ENCODE measurements at places on chromosomes 2 and 18. TPM values are rescaled to one million over a fixed set of nuclear protein-coding genes. Genes with fewer than 3 reads are reported as not detected.

- no peaks in the 10 kb centered on the region for H3K27me3 ChIP-seq
- H3K27ac ChIP-seq = no peak overlapping the region
- H3K4me3 ChIP-seq = no peak overlapping the region
- no peaks in the 10 kb centered on the region for H3K36me3 ChIP-seq
These were observed 82.2 kb downstream of the ASAP2 start for GRCh38 chr2:9288681-9289338.

The KIF1A gene
- 61.3 TPM for total RNA-seq

- H3K27ac ChIP-seq = no peak overlapping the region
- no peak overlapping the region for H3K4me3 ChIP-seq
- no peaks in the 10 kb centered on the region for H3K27me3 ChIP-seq
- H3K36me3 ChIP-seq = no peaks in the 10 kb centered on the region
- H3K4me1 ChIP-seq = no peaks in the 10 kb centered on the region
- DNase-seq = peak; percentile 50
These were observed 128.7 kb downstream of the CTIF start for GRCh38 chr18:48667276-48668254.

DNA sequence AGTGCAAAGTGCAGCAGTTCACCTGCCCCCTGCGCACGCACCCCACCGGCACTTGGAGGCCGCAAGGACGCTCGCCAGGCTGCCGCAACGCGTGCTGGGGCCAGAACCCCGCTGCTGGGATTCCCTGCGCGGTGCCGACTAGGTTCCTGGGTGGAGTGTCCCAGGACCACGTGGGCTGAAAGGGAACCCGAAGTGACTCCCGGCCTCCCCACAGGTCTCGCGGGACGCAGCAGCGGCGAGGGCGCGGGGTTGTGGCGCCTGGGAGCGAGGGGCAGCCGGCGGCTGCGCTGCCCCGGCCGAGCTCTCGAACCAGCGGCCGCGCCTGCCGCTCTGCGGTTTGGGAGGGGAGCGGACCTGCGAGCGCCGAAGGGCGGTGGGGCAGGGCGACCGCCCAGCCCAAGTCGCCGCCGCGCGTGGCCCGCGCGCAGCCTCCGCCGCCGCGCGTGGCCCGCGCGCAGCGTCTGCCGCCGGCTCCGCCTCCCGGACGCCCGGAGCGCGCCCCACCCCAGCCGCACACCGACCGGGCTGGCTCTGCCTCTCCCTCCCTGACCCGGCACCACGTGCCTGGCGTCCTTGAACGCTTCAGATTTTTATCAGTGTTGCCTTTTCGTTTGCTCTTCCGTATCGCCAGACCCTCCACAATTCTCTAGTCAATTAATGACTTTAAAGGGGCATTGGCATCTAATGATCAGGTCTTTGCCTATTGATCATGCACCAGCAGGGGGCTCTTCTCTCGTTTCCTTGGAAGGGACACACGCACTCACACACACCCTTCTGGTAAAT lies at the start of gene FTCDNL1:
FTCDNL1 (minus strand) TSS at position 475 of the 783 bp plus-strand sequence. CDS start 2,230 bp downstream, outside the sequence.
- no peaks in the 10 kb centered on the region for H3K36me3 ChIP-seq
- peak within 1 kb of the TSS; percentile 75 for H3K4me3 ChIP-seq
- H3K4me1 ChIP-seq = no peaks in the 10 kb centered on the region
- peak; percentile 72 for DNase-seq
- no peaks in the 10 kb centered on the region for H3K27me3 ChIP-seq
- H3K27ac ChIP-seq = peak within 1 kb of the TSS; percentile 60

GRCh38 chr2:10932345-10933151 lies 20.8 kb downstream of the KCNF1 start:
- H3K27me3 ChIP-seq = no peaks in the 10 kb centered on the region
- no peak overlapping the region for H3K4me3 ChIP-seq

DNA sequence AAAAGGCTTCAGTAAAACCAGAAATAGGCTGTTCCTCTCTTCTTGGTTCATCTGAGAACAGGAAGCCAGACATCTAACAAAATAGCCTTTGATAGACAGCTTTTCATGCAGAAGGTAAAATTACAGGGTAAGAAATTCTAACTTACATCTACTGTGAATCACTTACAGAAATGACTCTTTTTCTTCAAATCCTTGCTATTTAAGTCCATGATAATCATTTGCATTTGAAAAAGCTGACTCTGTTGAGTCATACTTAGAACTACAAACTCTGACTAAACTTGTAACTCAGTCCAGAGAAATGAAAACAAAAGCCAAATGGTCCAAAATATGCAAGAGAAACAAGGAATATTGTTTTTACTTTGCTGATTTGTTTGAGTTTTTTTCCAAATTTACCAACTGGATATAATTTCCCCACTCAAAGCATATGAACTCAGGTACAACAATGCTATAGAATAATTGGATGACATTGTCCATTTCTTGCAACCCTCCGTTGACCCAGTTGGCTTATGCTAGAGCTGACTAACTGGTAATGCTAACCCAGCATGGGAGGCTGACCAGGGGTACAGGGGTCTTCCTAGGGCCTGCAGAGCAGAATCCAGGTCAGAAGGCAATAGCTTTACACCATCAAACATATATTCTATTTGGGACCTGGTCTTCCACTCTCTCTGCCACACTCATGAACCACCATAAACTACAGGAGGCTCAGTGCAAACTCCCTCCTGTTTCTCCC lies 18.8 kb upstream of the MREG start:
- H3K36me3 ChIP-seq = no peaks in the 10 kb centered on the region
- H3K27ac ChIP-seq = no peak overlapping the region
- no peaks in the 10 kb centered on the region for H3K27me3 ChIP-seq

The RAD51AP2 gene
- 0.05 TPM for total RNA-seq

The MYO3B gene
- total RNA-seq = 0.40 TPM

DNA sequence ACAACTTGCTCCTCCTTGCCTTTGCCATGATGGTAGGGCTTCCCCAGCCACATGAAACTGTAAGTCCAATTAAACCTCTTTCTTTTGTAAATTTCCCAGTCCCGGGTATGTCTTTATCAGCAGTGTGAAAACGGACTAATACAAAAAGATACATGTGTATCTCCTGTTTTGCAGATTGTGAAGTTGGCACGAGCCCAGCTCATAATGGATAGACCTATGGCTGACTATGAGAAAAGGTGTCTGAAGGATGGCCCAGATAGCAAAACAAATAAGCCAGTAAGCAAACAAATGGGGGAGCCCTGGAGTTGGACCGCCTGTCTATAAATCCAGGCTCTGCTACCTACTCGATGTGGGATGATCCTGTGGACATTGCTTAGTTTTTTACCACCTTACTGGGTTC lies 15.5 kb upstream of the PRKCE start:
- H3K4me1 ChIP-seq = no peaks in the 10 kb centered on the region
- H3K36me3 ChIP-seq = no peaks in the 10 kb centered on the region
- H3K4me3 ChIP-seq = no peak overlapping the region
- DNase-seq = no peak
- no peaks in the 10 kb centered on the region for H3K27me3 ChIP-seq

GRCh38 chr18:9273221-9273620 lies 61.4 kb upstream of the TWSG1 start:
- no peak overlapping the region for H3K27ac ChIP-seq
- no peaks in the 10 kb centered on the region for H3K27me3 ChIP-seq
- no peak overlapping the region for H3K4me3 ChIP-seq
- H3K36me3 ChIP-seq = no peaks in the 10 kb centered on the region
- no peaks in the 10 kb centered on the region for H3K4me1 ChIP-seq

The CD8A gene
- total RNA-seq = 0.51 TPM

The ACMSD gene
- total RNA-seq = not detected

- no peaks in the 10 kb centered on the region for H3K4me1 ChIP-seq
- H3K27me3 ChIP-seq = no peaks in the 10 kb centered on the region
- no peak for DNase-seq
- no peak overlapping the region for H3K27ac ChIP-seq
- H3K36me3 ChIP-seq = no peaks in the 10 kb centered on the region
These were observed 42.3 kb downstream of the FSIP2 start for GRCh38 chr2:185780890-185781289.

GRCh38 chr2:96400049-96401000 lies 64.8 kb downstream of the NCAPH start:
- no peak overlapping the region for H3K4me3 ChIP-seq
- no peak for DNase-seq
- no peaks in the 10 kb centered on the region for H3K36me3 ChIP-seq
- no peaks in the 10 kb centered on the region for H3K4me1 ChIP-seq

The TGIF1 gene
- total RNA-seq = 29.0 TPM

GRCh38 chr2:60453872-60454271 lies 99.6 kb downstream of the BCL11A start:
- H3K4me1 ChIP-seq = no peaks in the 10 kb centered on the region
- H3K27me3 ChIP-seq = no peaks in the 10 kb centered on the region
- H3K36me3 ChIP-seq = no peaks in the 10 kb centered on the region
- no peak overlapping the region for H3K4me3 ChIP-seq
- no peak for DNase-seq

The CDH19 gene
- 0.83 TPM for total RNA-seq

DNA sequence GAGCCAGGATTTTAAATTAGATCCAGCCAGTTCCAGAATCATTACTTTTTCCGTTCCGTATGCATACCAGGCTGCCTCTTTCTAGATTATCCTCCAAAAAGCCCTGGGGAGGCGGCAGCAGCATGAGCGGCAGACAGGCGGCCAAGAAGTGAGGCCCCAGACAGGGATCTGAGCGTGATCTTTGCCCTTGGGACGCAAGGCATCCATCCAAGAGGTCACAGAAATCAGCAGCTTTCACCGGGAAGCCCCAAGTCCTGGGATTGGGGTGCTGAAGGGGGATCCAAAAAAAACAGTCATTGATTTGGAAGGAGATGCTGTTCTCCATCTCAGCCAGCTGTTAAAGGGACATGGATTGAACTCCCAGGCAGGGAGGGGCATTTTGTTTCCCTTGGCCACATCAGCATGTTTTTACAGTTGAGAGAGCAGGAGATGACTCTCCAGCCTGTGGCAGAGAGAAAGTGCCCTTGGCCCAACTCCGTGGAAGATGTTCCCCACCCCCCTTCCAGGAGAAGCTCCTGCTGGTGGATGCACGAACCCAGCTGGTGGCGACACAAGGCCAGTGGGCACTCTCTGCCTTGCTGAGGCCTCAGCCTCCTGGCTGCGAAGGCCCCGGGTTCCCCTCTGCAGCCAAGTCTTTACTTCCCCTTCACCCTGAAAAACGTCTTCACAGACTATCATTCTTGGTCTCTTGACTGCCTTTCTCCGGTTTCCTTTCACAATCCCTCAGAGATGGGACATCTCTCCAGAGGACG lies 265.6 kb downstream of the ANAPC1 start:
- no peak for DNase-seq
- H3K27me3 ChIP-seq = no peaks in the 10 kb centered on the region
- no peaks in the 10 kb centered on the region for H3K4me1 ChIP-seq
- H3K4me3 ChIP-seq = no peak overlapping the region
- H3K36me3 ChIP-seq = no peaks in the 10 kb centered on the region
- H3K27ac ChIP-seq = peak overlapping the region; percentile 12

GRCh38 chr2:99598441-99598840 lies 108.6 kb upstream of the REV1 start:
- DNase-seq = no peak
- no peak overlapping the region for H3K27ac ChIP-seq
- no peaks in the 10 kb centered on the region for H3K4me1 ChIP-seq
- H3K36me3 ChIP-seq = no peaks in the 10 kb centered on the region
- H3K27me3 ChIP-seq = no peaks in the 10 kb centered on the region

- H3K36me3 ChIP-seq = no peaks in the 10 kb centered on the region
- no peak for DNase-seq
- peaks cover 16% of the 10 kb centered on the region for H3K4me1 ChIP-seq
These were observed 916 bp downstream of the TAF4B start for GRCh38 chr18:26227051-26227670.

- no peak overlapping the region for H3K4me3 ChIP-seq
- H3K27ac ChIP-seq = no peak overlapping the region
- no peaks in the 10 kb centered on the region for H3K4me1 ChIP-seq
- DNase-seq = no peak
These were observed 73.5 kb upstream of the ASB18 start for GRCh38 chr2:236337465-236338325.

- no peak overlapping the region for H3K4me3 ChIP-seq
- no peaks in the 10 kb centered on the region for H3K27me3 ChIP-seq
- no peaks in the 10 kb centered on the region for H3K4me1 ChIP-seq
- DNase-seq = no peak
- H3K27ac ChIP-seq = no peak overlapping the region
These were observed 33.8 kb upstream of the POLE4 start for GRCh38 chr2:74924463-74925265.

The COLEC12 gene
- total RNA-seq = 5.5 TPM

- no peaks in the 10 kb centered on the region for H3K4me1 ChIP-seq
- H3K4me3 ChIP-seq = no peak overlapping the region
- no peak overlapping the region for H3K27ac ChIP-seq
These were observed 65.9 kb downstream of the CALCRL start for GRCh38 chr2:187382131-187382530.

GRCh38 chr18:79394534-79395307 lies 1.0 kb upstream of the NFATC1 start:
- peak overlapping the region; percentile 58 for H3K27ac ChIP-seq
- no peaks in the 10 kb centered on the region for H3K36me3 ChIP-seq
- no peak for DNase-seq
- H3K27me3 ChIP-seq = peaks cover 14% of the 10 kb centered on the region
- peaks cover 14% of the 10 kb centered on the region for H3K4me1 ChIP-seq
- H3K4me3 ChIP-seq = peak overlapping the region; percentile 31

The TEKT4 gene
- total RNA-seq = not detected

DNA sequence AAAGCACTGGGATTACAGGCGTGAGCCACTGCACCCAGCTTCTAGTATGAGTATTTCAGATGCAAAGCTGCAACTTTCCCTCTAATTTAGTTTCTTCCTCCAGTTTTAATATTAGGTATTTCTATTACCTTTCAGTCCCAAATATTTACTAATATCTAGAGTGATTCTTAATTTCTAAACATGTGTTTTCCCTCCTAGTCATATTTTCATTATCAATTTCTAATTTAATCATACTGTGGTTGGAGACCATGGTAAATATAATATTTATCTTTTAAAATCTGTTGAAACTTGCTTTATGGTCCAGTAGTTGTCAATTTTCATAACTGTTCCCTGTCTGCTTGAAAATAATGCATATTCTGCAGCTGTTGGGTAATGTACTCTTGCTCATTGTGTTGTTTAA lies 245.9 kb upstream of the REV1 start:
- no peak overlapping the region for H3K27ac ChIP-seq
- H3K36me3 ChIP-seq = no peaks in the 10 kb centered on the region
- H3K27me3 ChIP-seq = no peaks in the 10 kb centered on the region
- no peaks in the 10 kb centered on the region for H3K4me1 ChIP-seq
- DNase-seq = no peak

- H3K4me1 ChIP-seq = no peaks in the 10 kb centered on the region
- no peak overlapping the region for H3K4me3 ChIP-seq
- no peak overlapping the region for H3K27ac ChIP-seq
- H3K27me3 ChIP-seq = no peaks in the 10 kb centered on the region
- DNase-seq = no peak
These were observed 196.9 kb downstream of the ICOS start for GRCh38 chr2:204133476-204133875.

- no peak overlapping the region for H3K27ac ChIP-seq
- H3K4me1 ChIP-seq = no peaks in the 10 kb centered on the region
- H3K27me3 ChIP-seq = no peaks in the 10 kb centered on the region
- no peaks in the 10 kb centered on the region for H3K36me3 ChIP-seq
These were observed 154.3 kb downstream of the PLCL1 start for GRCh38 chr2:197958592-197959150.

- H3K27me3 ChIP-seq = no peaks in the 10 kb centered on the region
- no peak overlapping the region for H3K27ac ChIP-seq
- H3K36me3 ChIP-seq = no peaks in the 10 kb centered on the region
- DNase-seq = no peak
- no peaks in the 10 kb centered on the region for H3K4me1 ChIP-seq
- H3K4me3 ChIP-seq = no peak overlapping the region
These were observed 44.0 kb upstream of the CHMP1B start for GRCh38 chr18:11807233-11807632.

GRCh38 chr2:28558158-28558820 lies 62.4 kb downstream of the PLB1 start:
- no peaks in the 10 kb centered on the region for H3K27me3 ChIP-seq
- no peak overlapping the region for H3K4me3 ChIP-seq
- no peaks in the 10 kb centered on the region for H3K4me1 ChIP-seq
- no peaks in the 10 kb centered on the region for H3K36me3 ChIP-seq

Measured in pancreas (tissue), 10 donors.